ENCODE measurements at places on chromosomes 6 and 20.
A peak's percentile ranks its signal among the peaks of the same experiment; 100 is the strongest.

DNA sequence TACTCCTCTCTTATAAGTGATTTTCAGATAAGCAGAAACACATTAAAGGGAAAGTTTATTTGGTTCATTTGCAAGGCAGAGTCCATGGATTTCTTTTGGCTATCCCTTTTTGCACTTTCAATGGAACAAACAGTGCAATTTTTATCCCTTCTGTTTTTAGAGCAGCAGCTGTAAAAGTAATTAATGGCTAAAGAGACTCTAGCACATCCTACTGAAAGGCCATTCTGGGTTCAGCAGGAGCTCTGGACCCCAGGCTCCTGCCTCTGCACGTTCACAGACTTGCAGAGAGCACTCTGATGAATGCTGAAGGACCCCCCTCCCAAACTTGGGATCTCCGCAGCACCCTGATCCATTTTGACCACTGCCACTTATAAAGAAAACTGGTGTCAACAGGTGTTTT, 40.3 kb upstream of the PDE7B start:
- DNase-seq: peak; percentile 20

DNA sequence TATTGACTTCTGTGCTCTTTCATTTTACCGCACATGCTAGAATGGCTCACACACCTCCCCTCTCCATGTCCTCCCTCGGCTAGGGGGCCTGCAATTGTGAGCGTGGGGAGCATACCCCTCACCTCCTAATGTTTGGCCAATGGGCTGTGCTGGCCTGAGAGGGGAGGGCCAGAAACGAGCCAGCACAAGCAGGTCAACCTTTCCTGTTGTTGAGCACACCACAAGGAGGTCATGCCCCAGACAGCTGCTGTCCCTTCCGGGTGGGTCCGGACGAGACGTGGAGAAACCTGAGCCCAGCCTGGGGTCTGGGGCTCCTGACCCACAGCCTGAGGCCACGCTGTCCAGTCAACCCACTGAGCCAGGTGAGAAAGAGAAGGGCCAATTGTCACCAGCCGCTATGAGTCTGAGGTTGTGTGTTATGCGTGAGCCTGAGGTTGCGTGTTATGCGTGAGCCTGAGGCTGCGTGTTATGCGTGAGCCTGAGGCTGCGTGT, 77.4 kb downstream of the TTLL2 start:
- no peak for DNase-seq

- DNase-seq: peak; percentile 52
These were observed 153.6 kb upstream of the QKI start for GRCh38 chr6:163260911-163261310.

GRCh38 chr20:17783671-17784070, 83.9 kb downstream of the BANF2 start:
- DNase-seq: no peak

DNA sequence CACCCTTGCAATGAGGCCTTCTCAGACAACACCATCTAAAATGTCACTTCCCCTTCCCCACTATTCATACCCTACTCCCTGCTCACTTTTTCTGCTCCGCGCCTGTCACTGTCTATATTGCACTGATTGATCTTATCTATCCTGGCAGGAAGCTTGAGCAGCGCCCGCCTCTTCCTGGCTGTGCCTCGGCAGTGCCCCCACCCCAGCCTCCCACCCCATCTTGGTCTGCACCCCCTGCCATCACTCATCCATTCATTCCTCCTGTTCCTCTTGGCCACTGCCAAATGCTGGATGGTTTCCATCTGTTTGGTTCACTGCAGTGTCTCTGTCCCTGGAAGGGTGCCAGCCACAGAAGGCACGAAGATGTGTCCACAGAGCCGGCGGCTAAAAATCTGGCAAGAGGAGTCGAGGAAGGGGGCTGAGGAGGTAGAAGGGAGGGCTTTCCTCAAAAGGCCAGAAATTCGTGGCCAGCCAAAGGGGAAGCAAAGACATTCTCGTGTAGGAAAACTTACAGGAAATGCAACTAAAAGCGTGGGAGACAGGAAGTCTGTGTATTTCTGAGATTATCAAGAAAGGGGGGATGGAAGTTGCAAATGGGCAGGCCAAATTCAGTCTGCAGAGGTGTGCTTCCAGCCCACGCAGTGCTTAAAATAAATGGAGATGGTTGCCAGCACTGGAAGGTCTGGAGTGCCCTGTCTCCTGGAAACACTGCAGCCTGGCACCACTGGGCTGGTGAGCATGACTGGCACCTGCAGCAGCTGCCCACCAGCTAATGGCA, 27.6 kb downstream of the SYNJ2 start:
- no peak for DNase-seq

DNA sequence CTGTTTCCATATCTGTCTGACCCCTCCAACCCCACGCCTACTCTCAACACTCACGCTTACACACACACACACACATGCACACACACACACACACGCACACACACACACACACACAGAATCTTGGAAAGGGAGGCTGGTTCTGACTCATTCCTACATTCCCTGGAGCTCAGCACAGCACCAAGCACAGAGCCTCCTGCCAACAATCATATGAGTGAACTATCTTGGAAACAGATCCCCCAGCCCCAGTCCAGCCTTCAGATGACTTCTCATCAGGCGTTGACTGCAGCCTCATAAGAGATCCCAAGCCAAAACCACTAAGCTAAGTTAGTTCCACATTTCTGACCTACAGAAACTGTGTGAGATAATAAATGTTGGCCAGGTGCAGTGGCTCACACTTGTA, 14.1 kb upstream of the HCK start:
- DNase-seq: no peak

DNA sequence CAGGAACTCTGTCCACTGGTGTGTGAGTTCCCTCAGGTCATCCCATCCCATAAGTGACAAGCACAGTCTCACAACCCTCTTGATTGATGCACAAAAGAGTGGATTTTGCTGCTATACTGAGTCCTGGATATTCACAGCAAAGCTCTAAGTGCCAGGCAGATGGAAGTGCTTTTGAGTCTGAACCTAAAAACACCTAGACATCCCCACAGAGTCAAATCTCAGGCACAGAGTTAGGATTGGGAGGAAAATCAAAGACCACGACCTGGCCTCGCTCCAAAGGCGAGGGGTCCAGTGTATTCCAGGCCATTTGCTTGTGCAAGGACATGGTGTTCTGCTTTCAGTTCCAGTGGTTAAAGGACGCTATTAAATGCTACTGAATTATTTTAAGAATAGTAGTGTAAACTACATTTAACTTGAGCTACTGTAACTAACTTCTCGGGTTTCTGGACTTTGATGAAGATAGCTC, 56.8 kb downstream of the RREB1 start:
- DNase-seq: no peak

DNA sequence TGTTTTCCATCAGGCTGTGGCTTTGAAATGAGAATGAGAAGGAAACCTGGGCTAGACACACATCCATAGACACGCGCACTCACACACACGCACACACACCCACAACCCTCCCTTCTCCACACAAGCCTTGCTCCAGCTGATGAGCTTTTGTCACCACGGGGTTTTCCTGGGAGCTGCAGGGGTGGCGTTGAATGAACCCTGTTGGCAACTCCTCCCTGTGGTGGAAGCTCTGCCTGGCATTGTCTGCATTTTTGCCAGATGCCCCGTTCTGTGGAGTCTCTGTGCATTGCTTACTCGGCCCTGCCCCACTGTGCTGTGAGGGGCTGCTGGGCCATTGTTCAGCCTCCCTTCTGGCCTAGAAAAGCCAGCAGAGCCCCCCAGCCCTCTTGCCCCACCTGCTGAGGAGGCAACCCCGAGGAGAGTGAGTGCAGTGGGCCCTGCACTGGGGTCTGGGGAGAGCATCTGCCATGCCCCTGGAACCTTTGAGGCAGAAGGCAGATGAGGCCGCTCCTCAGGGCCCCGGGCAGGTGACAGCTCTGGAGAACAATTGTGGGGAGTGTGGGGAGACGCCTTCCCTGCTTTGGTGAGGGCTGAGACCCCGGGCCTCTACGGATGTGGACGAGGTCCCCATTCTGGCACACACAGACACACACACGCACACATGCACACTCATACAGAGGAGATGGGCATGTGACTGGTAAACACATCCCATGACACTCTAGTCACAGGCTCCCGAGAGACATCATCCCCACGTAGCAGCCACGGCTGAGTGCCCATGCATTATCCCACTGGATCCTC, 9.9 kb downstream of the ADIG start:
- DNase-seq: no peak

- no peak for DNase-seq
These were observed 3.9 kb downstream of the PEDS1 start for GRCh38 chr20:50149481-50150254.

DNA sequence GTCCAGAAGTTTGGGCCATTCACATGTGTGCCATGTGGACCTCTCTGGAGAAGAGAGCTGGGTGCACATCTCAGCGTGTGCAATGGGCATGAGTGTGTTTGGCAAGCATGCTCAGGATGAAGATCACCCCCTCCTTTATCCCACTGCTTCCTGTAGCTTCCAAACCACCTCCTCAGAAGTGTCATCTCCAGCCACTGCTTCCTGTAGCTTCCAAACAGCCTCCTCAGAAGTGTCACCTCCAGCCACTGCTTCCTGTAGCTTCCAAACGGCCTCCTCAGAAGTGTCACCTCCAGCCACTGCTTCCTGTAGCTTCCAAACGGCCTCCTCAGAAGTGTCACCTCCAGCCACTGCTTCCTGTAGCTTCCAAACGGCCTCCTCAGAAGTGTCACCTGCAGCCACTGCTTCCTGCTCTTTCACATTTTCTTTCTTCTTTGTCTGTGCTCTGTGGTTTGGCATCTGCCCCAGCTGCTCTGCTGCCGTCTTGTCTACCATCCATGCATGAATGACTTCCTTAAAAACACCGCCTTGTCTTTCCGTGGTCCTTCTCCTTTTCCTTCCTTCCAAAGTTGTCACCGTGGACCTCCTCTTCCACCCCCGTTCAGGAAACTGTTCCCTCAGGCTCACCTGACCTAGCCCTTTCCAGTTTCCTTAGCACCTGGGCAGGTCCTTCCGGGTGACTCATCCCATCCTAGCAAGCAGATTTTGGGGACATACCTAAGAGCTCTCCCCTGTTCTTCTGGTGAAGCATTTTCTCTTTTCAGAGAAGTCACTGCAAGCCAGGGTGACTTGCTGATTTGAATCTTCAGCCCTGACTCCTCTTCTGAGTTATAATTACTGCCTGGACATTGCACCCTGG, 43.5 kb upstream of the TIAM2 start:
- no peak for DNase-seq
